ENCODE measurements at places on chromosomes 1 and 21.

DNA sequence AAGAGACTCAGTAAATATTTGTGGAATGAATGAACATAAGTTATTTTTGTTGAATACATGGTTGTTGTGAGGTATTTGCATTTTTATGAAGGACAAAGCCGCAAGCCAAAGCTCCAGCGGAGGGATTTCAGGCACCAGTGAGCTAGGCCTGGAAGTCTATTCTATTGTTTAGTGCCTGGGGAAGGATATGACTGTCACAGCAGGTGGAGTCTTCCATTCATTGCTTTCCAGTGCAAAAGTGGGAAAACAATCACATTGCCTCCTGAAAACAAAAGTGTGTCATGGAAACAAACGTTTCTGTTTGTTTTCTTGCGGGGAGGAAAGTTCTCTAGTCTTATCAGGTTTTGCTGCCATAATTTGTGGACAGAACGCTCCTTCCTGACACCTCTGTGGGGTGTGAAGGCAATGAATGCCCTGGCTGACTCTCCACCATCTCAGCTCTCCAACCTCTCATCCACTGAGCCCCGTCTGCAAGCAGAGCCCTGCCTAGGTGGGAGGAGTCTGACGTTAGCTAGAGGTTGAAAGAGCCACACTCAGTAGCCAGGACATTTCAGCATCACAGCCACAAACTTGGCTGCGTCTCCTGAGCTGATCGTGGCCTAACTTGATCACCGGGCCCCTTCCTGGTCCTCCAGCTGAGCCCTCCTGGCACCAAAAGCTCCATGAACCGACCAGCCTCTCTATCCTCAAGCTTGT lies 739.1 kb downstream of the MATN1 start:
- no peak for DNase-seq

DNA sequence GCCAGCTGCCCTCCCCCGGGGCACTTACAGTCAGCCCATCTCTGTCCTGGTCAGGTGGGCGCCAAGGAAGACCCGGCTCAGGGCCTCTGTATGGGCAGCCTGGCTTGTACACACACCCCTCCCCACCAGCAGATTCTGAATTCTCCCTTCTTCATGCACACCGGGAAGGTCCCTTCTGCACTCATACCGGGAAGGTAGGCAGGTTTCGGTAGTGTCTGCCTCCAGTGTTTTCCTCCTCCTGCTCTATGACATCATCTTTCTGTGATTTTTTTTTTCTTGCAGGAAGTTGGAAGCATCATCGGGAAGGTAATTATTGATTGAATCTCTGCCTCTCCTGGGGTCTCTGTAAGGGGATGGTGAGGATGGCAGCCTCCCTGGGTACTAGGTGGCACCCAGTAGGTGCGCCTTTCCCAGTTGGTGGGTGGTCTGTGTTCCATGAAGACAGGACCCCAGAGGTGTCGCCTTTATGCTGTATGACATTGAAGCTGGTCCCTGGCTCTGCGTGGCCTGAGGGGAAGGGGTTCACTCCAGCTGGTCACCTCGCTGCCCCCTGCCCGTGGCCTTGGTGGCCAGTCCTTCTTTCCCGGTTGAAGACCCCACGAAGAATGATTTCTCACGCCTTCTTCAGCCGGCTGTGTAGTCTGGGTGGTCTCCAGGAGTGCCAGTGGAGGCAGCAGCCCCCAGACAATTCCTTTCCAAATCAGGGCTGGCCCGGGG lies 82.1 kb upstream of the COL6A1 start:
- no peak for DNase-seq

- DNase-seq: no peak
These were observed 19.0 kb downstream of the BACE2 start for GRCh38 chr21:41186755-41187536.

DNA sequence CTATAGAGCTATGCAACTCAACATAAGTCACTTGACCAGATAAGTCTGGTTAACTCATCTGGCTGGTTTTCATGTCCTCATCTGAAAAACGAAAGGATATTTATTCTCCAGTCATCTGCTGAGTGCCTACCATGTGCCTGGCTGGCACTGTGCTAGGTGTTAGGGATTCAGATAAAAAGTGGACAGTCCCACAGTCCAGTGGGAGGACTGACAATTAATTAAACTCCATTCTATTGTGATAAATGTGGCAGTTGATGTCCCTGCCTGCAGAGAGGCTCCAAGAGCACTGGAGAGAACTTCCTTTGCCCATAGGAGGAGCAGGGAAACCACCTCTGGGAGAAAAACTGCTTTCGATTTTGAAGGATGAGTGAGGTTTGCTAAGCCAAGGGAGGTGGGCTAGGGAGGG lies 5.4 kb downstream of the NUAK2 start:
- no peak for DNase-seq

GRCh38 chr1:108010581-108010980 lies 45.6 kb upstream of the VAV3 start:
- DNase-seq: no peak

DNA sequence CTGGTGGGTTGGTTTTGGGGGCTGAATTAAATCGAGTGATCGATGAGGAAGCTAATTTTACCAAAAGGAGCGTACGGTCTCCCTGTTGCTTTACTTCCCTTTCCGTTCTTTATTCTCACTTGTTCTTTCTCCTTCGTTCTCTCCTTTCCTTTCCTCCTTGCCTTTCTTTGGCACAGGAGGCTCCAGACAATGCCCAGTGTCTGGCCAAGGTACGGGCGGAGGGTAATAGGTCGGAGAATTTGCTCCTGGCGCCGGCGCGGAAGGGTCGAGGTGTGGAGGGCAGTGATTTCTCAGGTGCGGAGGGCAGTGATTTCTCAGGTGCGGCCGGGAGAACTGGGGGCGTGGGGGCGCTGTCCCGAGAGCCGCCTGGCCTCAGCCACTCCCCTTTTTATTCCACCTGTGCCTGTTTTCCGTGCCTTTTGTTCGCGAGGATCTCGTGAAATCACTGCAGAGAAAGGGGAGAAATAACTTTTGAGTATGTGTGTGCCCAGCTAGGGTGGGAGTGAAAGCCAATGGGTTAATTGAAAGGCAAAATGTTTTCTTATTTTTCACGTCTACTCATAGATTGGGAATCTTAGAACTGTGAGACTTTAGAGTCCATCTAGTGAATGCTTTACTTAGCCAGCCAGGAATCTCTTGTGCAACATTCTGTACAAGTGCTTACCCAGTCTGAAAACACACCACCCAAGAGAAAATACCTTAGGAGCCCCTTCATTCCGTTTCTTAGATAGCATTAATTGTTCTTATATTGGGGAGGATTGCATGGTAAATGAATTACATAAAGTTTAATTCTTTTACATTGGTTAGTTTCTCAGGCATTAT lies 1.3 kb downstream of the FNBP1L start:
- no peak for DNase-seq

DNA sequence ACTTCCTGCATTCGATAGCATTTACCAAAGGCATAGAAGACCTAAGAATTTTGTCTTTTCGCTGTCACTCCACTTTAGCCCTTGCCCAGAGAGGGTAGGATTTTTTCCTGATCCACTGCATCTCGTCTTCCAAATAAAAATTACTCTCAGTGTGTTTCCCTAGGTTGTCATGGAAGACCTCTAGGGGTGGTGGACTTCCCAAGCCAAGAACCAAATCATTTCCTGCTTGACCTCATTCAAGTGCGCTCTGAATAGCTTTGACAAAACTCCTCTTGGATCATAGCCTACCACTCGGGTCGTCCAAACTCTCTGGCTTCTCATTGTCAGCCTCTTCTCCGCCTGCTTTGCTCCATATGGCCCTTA lies 431 bp upstream of the C1orf52 start:
- DNase-seq: no peak

DNA sequence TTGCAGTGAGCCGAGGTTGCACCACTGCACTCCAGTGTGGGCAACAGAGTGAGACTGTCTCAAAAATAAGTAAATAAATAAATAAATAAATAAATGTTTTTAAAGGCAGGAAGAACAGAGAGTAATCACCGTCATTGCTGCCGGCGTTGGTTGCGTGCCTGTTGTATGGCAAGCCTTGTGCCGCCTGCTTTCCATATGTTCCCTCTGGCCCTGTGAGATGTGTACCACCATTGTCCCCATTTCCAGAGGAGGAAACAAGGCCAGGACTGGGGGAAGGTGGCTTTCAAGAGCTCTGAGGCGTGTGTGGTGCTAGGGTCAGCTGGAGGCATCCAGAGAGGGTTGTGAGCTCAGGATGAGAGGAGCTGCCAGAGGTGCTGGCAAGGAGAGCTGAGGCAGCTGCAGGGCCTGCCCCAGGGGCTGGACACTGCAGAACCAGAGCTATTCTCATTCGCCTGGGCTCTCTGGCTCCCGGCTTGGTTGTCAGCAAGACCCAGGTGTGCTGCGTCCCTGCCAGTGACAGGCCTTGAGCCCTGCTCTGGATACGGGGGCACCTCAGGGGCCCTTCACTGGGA lies 5.2 kb upstream of the MARCKSL1 start:
- no peak for DNase-seq

DNA sequence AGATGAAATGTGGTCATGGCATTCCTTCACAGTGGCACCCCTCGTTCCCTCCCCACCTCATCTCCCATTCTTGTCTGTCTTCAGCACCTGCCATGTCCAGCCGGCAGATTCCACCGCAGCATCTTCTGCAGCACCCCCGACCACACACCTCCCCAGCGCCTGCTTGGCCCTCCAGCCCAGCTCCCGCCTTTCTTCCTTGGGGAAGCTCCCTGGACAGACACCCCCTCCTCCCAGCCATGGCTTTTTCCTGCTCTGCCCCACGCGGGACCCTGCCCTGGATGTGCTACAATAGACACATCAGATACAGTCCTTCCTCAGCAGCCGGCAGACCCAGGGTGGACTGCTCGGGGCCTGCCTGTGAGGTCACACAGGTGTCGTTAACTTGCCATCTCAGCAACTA lies 67.1 kb upstream of the FAM3B start:
- DNase-seq: no peak

- DNase-seq: no peak
These were observed 205.8 kb downstream of the SLC45A1 start for GRCh38 chr1:8523666-8524206.

DNA sequence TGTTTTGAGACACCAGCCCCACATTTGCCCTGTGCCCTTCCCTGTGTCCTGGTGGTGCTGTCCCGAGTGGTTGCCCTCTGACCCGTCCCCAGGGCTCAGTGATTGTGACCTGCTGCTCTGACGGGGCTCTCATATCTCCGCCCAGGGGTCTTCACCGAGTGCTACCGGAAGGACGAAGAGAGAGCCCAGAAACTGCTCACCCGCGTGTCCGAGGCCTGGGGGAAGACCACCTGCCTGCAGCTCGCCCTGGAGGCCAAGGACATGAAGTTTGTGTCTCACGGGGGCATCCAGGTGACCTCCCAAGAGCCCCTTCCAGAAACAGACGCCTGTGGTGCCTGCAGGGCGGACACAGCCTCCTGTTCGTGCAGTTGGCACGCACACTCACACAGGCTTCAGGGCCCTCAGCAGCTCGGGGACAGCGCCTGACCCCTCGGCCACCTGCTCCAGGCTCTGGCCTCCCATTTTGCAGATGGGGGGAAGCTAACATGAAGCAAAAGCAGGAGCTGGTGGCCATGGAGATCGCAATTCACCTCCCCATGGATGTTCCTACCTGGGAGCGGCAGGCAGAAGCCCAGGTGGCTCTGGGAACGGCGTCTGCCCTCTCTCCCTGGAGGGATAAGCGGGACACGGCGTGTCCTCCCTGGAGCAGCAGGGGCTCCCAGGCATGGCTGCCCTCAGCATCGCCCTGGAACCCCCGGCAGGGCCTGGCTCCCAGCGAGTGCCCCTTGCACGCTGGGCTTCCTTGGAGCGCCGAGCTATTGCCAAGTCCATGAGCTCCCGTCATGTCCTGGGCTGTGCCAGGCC lies 45.9 kb downstream of the TRPM2 start:
- DNase-seq: no peak

GRCh38 chr21:45870421-45870820 lies 111.1 kb upstream of the COL6A1 start:
- DNase-seq: no peak

GRCh38 chr1:209627732-209628196 lies 24.5 kb downstream of the LAMB3 start:
- DNase-seq: no peak

DNA sequence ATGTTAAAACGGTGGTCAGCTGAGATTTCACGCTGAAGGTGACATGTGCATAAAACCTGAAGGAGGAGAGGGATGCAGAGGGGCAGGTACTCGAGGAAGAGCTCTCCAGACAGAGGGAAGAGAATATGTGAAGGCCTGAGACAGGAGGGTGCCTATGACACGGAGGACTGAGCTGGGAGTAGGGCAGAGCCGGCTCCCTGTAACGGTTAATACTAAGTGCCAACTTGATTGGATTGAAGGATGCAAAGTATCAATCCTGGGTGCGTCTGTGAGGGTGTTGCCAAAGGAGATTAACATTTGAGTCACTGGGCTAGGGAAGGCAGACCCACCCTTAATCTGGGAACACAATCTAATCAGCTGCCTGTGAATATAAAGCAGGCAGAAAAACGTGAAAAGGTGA lies 136.2 kb upstream of the SYT6 start:
- DNase-seq: no peak
